ENCODE measurements at places on chromosomes 7 and 10.
A peak's percentile ranks its signal among the peaks of the same experiment; 100 is the strongest.

DNA sequence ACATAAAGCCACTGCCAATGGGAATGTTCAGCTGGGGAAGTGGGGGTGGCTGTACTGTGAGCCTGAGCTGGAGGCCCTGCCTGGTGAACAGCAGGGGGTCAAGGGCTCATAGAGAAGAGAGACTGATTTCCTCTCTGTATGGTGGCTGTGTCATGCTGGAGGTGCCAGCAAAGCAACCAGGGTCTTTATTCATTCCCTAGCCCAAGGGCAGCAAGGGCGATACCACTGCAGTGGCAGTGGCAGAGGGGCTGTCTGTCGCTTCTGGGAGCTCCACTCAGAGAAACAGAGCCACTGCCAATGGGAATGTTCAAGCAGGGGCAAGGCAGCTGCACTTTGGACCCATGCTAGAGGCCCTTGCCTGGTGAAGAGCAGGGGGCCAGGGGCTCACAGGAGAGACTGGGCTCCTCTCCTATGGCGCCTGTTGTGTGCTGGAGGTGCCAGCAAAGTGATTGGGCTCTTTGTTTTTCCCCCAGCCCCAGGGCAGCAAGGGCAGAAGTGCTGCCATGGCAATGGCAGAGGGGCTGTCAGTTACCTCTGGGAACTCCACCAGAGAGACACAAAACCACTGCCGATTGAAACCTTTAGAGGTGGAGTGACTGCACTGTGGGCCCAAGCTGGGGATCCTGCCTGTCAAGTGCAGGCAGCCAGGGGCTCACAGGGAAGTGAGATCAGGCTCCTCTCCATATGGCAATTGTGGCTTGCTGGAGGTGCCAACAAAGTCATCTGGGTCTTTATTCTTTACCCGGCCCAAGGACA, 545.1 kb downstream of the SH2D4B start:
- no peak for DNase-seq

DNA sequence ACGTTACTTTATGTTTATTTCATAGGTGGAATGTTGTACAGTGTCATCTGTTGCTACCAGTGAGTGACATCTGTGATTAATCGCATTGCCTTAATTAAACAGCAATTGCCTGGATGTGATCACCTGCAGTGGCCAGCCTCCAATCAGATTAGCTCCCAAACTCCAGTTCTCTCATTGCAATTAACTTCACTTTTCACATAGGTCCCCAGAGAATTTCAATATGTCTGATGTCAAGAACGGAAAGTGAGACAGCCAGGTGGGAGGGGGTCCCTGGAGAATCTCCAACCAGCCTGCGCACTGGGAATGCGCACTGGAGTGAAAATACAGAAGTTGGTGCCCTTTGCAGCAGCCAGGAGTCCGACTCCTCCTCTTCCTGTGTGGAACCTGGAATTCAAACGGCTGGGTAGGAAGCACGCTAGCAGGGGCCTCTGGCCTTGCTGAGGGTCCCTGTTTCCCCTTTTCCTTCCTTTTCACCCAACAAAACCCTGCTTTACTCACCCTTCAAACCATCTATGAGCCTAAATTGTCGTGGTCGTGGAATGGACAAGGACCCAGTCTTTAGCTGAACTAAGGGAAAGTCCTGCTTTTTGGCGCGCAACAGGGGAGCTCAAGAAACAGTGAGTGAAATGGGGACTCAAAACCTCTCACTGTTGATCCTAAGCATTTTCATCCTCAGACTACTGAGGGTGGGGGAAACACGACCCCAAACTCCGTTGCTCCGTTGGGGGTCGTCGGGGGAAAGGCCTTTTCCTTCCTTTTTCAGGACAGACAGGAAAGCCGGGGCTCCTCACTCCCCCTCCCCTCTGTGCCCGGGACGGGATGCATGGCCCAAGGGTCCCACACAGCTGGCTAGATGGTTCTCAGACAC, 1355.5 kb upstream of the LRRTM3 start:
- DNase-seq = no peak

DNA sequence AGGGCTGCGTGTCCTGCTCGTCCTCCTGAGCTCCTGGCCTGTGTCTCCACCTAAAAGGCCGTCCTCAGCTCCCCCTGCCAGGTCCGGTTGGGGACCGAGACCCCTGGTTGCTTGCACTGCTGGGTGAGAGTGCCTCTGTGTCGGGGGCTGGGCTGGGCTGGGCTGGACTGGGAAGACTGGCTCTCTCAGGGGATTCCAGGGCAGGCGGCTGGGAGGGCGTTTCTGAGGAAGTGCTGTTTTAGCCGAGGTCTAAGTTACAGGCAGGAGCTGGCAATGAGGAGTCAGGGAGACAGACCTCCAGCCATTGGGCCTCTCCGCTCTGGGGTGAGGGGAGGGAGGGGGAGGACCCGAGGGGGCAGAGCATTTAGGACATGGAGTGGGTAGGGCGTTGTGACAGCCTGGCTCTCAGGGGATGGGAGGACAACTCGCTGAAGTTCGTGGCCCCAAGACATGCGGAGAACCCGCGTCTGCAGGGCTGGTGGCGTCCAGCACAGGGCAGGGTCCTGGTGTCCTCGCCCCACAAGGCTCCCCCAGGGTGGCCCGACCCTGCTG, 20.9 kb downstream of the FOXK1 start:
- no peak for DNase-seq

DNA sequence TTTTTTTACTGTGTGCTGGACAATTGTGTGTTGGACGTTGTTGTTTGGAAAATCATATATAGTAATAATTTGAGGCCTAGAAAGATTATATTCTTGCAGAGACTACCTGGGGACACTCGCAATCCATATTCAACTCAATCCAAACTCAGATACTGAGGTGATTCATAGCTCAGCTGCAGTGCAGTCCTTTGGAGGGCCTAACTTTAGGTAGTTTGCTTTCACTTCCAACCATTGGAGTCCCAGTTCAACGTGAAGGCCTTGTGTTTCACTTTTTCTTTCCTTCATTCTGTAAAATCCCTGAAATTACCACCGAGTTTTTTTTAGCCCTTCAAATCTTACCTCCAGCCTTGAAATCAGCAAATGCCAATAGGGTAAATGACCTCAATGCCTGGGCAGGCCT, 32.3 kb downstream of the ATRNL1 start:
- DNase-seq = no peak

GRCh38 chr10:72306215-72306760, 32.6 kb downstream of the DDIT4 start:
- no peak for DNase-seq

GRCh38 chr10:97771055-97771891, 526 bp downstream of the SFRP5 start:
- peak; percentile 49 for DNase-seq

- no peak for DNase-seq
Measured at GRCh38 chr10:58318346-58318745, 16.5 kb upstream of the UBE2D1 start.

DNA sequence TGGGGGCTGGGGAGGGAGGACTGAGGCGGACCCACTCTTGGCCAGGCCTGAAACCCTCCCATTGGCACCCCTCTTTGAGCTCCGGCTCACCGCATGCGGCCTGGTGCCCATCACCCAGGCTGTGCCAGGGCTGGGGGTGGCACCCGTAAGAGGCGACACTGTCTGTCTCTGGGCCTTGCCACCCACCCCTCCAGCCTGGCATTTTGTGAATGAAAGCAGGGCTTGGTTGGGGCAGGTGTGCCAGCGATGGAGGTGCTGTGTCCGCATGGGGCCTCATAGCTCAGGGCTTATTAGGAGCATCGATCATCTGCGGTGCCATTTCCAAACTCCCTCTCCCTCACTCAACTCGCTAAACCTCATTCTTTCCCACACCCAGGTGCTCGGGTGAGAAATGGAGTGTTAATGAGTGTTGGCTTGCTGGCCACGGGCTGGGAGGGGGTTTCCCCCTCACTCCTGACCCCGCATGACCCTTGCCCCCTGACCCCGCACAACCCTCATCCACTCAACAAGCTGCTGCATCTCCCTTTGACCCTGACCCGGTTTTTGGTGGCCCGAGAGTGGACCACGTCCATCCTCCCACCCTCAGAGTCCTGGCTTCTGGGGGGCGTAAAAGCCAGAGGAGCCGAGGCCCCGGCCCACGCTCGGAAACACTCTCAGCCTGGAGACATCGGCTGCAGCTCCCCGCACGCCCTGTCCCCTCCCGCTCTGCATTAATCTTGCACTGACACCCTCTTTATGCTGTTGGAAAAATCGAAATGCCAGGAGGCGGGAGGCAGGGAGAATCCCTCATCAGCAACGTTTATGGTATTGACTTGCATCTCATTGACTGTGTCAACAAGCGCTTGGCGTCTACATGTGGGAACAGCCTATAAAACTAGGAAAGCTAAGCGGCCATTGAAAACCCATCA, 161.2 kb downstream of the DNAJB6 start:
- no peak for DNase-seq

GRCh38 chr7:107953265-107953923, 49.6 kb downstream of the LAMB1 start:
- no peak for DNase-seq

DNA sequence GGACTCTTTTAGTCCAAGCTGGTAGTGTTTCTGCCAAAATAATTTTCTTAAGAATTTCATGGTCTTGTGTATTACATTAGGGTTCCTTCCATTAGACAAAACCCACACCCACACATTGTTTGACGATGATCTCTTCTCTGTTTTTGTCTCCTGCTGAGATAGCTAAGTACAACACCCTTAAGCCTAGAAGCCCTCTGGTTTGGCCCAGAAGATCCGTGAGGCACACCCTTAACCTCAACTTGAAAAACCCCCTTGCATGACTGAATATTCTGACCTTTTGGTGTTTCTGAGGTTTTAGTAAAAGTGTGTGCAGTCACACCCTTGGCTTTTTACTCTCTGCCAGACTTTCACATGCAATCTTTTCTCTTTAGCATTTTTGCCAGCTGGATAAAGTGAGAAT, 29.3 kb upstream of the ERCC6 start:
- DNase-seq = peak; percentile 66

DNA sequence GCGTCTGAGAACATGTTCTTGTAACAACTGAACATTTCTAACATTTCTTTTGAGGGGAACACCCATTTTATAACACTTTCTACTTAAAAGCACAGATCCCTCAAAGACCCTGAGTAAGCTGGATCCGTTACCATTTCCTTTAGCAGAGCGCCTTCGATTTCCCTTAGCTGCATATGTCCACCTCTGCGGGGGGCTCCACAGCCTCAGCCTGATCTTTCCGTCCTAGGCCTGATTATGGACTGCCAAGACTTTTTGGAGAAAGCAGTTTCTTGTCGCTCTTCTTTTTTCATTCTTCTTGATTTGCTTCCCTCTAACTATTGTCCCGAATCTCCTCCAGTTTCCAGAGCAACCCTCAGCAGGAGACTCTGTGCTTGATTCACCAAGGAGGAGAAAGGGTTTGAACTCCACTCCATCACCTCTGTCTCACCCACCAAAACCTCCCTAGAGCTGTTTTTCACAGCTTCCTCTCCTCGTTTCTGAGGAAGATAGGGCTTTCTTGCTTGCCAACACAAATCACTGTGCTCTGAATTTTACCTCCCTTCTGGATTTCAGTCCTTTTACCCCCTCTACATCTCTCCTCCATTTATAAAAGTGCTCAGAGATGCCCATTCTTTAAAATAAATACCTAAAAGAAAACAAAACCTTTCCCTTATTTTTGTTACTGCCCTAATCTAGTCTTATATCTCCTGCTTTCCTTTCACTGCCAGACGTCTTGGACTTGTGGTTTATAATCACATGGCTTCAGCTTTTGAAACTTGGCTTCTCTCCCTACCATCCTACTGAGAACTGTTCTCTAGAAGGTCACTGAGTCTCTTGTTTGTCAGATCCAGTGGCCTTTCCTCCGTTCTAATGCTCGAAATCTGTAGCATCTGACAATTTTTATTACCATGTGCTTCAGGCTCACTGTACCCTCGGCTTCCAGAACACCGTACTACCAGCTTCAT, 30.5 kb upstream of the ZRANB1 start:
- DNase-seq = peak; percentile 78

DNA sequence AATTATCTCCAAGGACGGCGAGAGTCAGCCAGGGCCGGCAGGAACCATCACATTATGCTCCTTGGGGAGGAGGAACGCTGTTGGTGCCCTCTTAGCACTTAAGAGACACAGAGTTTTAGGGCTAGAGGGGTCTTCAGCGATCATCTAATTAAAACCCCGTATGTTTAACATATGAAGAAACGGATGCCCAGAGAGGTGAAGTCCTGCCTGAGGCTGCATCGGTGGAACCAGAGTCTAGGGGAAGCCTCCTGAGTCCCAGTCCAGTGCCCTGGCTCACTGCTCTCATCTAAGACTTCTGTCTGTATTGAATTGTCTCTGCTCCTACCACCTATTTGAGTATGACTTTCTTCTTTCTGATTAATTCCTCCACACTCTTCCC, 688 bp upstream of the ABCB4 start:
- DNase-seq = no peak

GRCh38 chr7:50119815-50120637, 27.0 kb upstream of the ZPBP start:
- no peak for DNase-seq

- DNase-seq = no peak
Measured at GRCh38 chr10:50614444-50615137, 9.2 kb downstream of the SGMS1 start.

DNA sequence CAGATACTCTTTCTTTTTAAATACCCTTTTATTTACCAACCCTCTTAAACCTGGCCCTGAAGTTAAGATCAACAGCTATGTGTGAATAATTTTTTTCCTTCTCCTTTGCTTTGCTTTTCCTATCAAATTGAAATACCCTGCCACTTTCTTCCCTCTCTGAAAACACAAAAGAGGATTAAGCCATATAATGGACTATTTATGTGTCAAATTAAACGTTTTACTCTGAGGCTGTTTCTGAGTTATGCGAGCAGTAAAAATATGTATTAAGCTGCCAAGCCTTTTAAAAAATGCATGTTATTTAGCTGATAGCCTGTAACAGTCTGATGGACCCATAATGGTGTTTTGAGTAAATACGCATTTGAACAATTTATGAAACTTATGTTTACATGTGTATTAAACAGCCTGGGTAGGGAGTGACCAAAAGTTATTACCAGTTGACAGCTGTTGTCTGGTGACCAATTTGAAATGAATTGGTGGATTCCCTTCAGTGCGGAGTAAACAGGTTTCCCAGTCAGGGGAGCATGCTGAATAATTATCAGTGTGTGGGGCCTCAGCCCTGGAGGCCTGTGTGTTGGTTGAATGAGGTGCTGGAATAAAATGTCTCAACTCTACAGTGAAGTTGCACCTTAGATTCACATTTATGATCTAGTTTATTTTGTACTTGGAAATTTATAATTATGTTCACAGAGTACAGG, 89.6 kb downstream of the AUTS2 start:
- DNase-seq = no peak

DNA sequence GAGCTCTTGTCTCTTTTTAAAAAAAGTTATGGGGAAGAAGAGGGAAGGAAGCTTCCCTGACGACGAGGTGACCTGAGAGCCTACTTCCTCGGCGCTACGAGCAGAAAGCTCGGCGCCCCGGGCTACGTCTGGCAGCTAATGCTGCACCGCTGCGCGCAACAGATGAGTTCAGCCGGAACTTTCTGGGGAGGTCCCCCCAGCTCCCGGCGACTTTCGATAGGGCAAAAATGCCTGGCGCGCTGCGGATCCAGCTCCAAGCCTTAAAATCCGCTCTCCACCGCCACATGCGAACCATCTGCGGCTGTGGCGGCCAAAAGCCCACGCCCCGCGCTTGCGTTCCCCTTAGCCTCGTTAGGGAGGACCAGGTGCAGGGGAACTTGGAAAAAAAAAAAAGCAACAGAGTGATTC, 621 bp downstream of the P4HA1 start:
- DNase-seq = peak; percentile 89

- DNase-seq = peak; percentile 64
Measured at GRCh38 chr7:102916881-102917280, 4.1 kb downstream of the LRRC17 start.

- no peak for DNase-seq
Measured at GRCh38 chr10:87799860-87800259, 18.2 kb downstream of the ATAD1 start.
